Ovary (tissue), 10 donors: ENCODE measurements at places on chromosomes 13 and 19.
A peak's percentile ranks its signal among the peaks of the same experiment; 100 is the strongest.

DNA sequence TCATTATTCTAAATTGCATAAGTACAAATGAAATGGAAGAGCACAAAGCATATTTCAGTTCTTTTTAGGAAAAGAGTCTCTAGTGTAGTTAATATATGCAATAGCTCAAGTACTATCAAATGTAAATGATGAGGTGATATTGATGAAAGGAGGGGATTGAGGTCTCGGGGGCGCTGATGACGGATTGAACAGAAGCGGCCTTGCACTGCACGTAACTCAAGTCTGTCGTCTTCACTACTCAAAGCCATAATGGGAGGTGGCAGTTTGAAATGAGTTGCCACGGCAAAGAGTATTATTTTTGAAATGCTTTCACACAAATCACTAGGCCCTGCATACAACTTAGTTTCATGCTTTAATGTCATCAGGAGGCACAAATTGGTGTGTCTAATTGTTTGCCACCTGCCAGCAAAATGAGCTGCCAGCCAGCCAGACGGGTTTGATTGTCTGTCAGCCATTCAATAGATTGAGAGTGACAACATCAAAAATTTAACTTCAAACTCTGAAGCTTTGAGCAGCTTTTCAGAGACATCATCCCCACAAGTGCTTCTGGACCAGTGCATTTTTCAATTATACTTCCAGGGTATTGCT lies 256.6 kb downstream of the NBEA start:
- no peak for DNase-seq

- peak; percentile 34 for DNase-seq
These were observed 2.5 kb downstream of the LYL1 start for GRCh38 chr19:13100031-13100588.

- DNase-seq = no peak
These were observed 25.3 kb downstream of the UQCRFS1 start for GRCh38 chr19:29187676-29188075.

DNA sequence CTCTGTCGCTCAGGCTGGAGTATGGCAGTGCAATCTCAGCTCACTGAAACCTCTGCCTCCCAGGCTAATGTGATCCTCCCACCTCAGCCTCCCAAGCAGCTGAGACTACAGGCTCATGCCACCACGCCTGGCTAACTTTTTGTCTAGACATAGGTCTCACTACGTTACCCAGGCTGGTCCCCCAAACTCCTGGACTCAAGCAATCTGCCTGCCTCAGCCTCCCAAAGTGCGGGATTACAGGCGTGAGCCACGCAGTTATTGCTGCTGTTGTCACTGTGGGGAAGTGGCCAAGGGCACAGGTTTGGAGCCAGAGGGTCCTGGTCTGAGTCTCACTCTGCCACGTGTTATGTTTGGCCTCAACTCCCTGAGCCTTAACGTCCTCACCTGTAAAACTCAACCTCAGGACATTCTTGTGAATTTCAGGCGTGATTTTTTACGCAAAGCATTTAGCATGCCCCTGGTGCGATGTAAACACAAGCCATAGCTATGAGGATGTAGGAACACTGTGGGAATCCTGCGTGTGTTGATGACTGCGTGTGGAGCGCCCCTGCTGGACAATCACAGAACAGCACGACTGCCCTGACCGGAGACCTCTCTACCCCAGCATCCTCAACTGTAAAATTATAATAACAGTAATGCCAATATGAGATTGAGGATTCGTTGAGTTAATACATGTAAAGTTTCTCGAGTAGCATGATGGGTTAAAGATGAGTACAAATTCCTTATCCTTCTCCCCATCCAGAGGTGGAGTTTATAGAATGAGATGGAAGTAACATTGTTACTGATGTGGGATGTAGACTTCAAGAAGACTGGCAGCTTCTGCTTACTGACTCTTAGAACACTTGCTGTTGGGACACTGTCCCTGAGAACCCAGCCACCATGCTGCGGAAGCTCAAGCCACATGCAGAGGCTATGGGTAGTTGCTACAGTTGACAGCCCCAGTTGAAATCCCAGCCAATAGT lies 41.8 kb upstream of the PNMA8B start:
- DNase-seq = no peak

GRCh38 chr13:42524487-42525034 lies 49.4 kb upstream of the TNFSF11 start:
- no peak for DNase-seq

DNA sequence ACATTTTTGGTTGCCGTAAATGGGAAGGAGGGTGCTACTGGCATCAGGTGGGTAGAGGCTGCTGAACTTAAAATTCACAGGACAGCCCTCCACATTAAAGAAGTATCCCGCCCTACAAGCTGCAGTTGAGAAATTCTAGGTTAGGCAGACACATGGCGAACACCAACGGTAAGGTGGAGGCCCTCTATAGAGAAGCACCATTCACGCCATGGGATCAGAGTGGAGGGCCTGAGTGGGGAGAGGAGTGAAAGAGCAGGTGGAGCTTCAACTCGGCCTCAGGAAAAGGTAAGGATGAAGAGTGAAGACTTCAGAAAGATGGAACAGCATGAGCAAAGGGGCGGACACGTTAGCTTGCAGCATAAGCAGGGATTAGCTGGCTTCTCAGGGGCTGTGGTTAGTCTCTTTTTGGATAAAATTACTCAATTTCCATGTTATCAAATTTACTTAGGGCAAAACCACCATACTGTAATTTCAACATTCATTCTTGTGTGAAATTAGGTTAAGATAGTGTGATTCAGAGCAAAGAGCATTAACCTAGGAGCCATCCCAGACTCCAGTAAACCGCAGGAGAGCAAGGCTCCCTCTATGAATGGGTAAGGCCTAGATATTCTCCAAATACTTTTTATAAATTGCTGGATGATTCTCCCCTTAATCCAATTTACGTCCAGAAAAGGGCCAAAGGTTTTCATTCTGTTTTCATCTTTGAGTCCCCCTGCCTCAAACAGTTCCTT lies 1.2 kb downstream of the EEF1AKMT1 start:
- DNase-seq = no peak

DNA sequence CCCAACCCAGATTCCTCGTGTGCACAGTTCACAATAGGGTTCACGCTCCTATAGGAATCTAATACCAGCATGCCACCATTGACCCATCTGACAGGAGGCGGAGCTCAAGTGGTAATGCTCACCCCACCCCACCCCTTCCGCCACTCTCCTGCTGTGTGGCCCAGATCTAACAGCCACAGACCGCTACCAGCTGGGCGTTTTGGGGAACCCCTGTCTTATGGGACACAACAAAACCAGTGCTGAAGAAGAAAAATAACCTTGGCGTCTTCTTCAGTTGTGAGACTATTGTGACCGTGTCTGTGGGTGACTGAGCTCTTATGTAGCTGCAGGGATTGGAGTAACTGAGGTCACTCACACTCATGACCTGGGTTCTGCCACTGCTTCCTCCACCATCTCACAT lies 5.2 kb upstream of the OR10H1 start:
- no peak for DNase-seq

DNA sequence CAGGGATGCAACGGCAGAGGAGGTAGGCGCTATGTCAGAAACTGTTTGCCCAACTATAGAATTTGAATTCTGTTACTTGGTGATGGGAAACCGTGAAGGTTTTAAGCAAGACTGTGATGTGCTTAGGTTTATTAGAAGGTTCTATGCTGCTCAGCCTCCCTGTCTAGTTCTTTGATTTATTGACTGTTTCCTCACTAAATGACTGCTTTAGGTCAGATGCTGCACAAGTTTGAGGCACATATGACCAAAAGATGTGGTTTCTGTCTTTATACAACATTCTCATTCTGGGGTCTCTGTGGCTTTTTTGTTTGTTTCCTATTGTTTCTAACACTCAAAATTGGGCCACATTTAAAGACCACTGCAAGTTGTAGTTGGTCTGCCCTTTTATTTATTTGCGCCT lies 323.0 kb upstream of the OBI1 start:
- no peak for DNase-seq

DNA sequence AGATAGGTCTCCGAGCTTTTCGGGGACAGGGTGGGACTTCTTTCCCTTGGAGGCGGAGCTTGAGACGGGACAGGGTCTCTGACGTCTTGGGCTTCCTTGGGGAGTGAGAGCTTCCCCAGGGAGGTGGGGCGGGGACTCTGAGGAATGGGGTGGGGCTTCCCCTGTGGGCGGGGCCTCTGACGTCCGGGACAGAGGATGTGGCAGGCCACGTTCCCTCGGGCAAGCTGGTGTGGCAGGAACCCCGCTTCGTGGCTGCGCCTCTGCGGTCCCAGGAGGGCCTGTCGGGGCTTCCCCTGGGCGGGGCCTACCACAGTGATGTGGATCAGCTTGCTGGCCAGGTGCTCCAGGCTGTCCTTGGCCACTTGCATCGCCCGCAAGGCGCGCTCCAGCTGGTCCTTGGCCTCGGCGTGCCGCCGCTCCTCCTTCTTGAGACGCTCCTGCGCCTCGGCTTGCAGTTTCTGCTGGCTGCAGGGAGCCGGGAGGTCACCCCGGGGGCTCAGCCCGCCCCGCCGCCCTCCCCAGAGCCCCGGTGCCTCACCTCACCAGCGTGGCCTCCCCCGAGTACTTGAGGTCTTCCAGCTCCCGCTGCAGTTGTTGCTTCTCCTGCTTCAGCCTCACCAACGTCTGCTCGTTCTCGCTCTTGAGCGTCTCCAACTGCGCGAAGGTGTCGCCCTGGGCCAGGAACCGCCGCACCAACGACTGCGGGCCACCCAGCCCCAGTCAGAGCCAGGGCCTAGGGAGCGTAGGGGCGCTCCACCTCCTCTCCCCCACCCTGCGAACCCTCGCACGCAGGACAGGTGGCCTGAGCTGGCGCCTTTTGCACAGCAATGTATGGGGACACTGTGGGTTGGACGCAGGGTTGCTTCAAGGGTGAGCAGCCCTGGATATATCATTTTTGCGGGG lies 3.3 kb upstream of the RGL3 start:
- peak; percentile 73 for DNase-seq

- no peak for DNase-seq
These were observed 38.4 kb upstream of the VSTM2B start for GRCh38 chr19:29487432-29487831.

DNA sequence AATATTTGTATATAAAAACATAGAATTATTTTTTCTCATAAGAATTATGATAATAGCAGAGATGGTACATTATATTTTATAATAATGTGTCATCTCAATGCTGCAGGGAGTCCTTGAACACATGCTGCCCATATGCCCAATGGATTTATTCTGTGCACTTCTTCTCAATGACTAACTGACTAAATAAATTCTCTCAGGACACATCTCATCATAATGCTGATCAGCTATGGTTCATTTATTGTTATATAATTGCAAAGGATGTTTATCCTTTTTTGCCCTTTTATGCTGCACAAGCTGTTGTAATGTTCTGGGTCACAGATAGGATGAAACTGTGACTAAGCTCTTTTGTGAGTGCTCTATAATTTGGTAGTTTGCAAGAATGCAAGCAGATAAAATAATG lies 1273.3 kb upstream of the ATXN8OS start:
- no peak for DNase-seq
